Activated CD4-positive, alpha-beta T cell treated with anti-CD3 and anti-CD28 coated beads, Interleukin-2, Interleukin-6, amounts not matched to agents 100 ng/mL and 50 ng/mL, durations not matched to agents 16 hours and 8 hours (primary cell): ENCODE measurements at places on chromosomes 16 and 17.
A peak's percentile ranks its signal among the peaks of the same experiment; 100 is the strongest.

DNA sequence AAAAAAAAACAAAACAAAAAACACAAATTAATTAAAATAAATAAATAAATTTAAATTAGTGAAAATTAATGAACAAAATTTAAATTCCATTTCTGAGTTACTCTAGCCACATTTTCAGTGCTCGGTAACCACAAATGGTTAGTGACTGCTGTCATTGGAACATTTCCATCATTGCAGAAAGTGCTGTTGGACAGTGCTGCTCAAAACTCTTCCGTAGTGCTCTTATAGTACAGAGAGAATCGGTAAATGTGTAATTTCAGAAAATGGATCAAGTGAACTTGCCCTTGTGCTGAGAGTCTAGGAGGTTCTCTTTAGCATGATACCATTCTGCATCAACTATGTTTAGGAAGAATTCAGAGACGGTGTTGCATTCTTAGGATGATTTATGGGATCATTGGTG is 23.7 kb downstream of the ZNRF1 start:
- DNase-seq = no peak

- no peak for DNase-seq
Measured at GRCh38 chr17:38897176-38897575, 27.3 kb downstream of the LASP1 start.

DNA sequence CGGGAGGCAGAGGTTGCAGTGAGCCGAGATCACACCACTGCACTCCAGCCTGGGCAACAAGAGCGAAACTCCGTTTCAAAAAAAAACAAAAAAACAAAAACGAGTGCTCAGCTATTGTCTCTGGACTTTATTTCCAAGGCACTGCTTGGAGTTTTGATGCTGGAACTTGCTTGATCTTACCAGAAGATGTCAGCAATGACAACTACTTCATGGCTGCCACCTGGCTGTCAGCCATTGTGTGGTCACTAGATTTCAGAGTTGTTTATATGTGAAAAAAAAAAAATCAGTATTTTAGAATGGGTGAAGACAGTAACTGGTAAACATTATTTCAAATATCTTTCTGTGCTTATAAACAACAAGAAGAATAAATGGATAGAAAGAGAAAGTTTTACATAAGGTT is 26.3 kb upstream of the OR4D1 start:
- DNase-seq = peak; percentile 19

DNA sequence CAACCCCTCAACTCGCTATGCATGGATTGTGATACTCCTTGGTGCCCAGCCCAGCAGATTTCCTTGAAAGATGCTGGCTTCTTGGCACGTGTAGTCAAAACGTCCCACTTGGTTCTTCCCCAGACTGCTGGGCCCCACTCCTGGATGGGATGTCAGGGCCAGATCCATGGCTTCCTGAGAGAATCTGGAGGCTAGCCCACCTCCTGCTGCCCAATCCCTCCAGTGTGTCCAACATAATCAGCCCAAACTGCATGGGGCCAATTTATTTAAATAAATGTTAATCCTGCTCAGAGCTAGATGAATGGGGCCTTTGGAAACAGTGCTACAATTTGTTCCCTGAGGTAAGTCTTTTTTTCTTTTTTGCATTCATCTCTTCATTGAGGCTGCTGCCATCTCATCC is 49.4 kb downstream of the WSB1 start:
- DNase-seq = no peak

GRCh38 chr17:28961391-28961790 is 10.1 kb upstream of the PHF12 start:
- DNase-seq = no peak

DNA sequence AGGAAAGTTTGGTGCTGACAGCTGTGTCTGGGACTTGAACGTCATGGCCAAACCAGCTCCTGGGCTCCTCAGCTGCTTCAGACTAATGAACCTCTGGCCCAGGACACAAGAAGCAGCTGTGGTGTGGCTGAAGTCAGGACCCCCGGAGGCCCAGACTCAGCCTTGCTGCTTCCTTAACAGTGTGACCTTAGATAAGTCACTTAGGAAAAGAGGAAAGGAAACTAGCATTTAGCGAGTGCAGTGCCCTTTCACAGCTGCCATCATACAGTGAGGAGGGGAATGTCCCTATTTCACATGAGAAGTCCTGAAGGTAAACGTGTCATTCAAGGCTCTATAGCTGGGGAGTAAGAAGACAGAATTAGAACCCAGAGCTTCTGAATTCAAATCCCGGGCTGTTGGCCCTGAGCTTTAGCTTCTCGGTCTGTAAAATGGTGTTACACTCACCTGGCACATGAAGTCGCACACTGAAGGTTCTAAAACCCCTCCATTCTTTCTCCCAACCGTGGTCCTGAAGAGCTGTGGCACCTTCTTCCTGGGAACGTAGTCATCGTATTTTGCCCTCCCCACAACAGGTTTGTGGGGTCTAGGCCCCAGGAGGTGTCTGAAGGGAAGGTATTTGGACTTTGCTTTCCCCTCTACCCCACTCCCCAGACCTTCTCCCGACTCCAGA is 910 bp upstream of the RAMP2 start:
- DNase-seq = no peak

- DNase-seq = no peak
Measured at GRCh38 chr17:32327911-32328310, 14.1 kb downstream of the C17orf75 start.

- no peak for DNase-seq
Measured at GRCh38 chr17:80839970-80840369, 151.7 kb upstream of the CHMP6 start.

DNA sequence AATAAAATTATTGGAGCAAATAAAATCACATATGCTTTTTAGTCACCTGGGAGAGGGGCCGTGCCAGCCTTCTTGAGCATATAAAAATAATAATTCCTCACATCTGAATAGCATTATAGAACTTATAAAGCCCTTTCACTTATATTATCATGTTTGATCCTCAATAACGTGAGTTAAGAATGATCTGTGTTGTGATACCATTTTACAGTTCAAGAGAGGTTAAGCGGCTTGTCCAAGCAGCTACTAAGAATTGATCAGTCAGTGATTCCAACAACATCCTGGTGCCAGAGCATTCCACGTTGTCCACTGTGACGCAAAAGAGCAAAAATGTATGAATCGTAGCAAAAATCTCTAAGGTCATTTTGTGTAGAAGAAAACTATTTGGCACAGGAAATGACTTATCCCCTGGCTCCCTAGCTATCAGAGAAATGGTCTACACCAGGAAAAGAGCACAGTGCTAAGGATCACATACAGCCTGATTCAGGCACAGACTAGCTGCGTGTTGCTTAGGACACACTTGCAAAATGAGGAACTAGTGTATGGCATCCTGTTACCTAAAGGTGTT is 33.0 kb downstream of the ANKFN1 start:
- no peak for DNase-seq

GRCh38 chr17:8435245-8436168 is at the start of gene NDEL1:
Gene NDEL1 (plus strand): TSS chr17:8435884. CDS start chr17:8444272, 8,388 bp downstream.
- peak; percentile 99 for DNase-seq

- no peak for DNase-seq
Measured at GRCh38 chr17:29663155-29663554, 40.4 kb upstream of the CORO6 start.

- no peak for DNase-seq
Measured at GRCh38 chr17:58289869-58290268, 9.1 kb upstream of the MPO start.

DNA sequence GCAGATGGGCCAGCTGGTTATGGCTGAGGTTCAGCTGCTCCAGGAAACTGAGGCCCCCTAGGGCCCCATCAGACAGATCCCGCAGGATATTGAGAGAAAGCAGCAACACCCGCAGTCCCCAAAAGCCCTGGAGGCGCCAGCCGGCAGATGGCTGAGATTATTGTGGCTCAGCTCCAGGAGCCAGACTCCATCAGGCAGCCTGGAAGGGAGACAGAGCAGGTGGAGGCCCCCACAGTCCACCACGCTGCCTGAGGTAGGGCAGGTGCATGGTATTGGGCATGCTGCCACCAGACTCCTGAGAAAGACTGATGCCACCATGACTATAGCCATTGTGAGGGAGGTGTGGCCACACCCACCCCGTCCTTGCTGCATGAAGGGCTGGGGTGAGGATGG is 9.5 kb upstream of the TMEM101 start:
- DNase-seq = no peak

DNA sequence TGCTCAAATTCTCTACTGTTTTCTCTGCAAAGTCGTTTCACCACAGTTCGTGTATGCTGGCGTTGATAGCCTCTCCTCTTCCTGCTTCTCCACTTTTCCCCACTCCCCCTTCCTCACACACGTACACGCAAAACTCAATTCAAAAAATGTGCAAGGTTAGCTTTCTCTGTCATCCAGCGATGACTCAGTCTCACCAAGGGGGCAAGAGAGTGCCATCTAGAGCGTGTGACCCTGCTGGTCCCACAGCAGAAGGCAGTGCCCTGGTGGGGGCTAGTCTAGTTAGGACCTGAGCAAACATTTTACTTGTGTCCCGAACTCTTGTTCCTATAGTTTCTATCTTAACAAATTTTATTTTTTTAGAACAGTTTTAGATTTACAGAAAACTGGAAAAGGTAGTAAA is 121.2 kb upstream of the CHMP6 start:
- DNase-seq = peak; percentile 68

DNA sequence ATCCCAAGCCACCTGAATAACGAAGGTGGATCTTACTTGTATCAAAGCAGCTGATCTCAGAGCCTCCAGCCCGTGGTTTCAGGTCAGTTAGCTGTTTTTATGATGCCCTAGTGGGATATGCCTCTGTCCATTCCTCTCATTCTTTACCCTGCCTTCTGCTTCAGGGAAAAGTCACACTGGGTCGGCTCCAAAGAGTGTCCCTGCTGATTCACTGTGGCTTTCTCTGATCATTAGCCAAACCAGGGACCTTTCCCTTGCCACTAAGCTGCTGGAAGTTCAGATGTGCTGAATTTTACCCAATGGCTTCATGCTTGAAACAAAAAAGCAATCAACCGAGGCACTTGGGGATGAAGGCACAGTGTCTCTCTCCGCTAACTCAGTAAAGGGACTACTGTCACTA is 170.2 kb upstream of the SALL1 start:
- no peak for DNase-seq

DNA sequence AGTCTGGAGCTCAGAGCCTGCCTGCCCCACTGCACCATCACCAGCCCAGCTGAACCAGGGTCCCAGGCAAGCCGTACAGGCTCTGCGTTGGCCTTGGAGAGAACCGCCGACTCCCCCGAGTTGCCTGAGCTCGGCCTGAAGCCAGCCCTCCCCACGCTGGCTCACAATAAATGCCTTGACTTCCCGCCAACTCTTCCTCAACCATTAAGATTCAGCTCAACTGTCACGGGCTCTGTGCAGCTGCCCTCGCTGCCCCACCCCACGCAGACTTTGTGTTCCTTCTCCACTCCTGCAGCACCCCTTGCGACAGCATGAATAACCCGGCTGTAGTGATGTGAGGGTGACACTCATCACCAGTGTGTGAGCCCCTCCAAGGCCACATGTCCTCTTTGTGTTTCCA is 4.8 kb upstream of the QPRT start:
- DNase-seq = no peak

- peak; percentile 25 for DNase-seq
Measured at GRCh38 chr17:41784207-41784744, 2.2 kb downstream of the JUP start.

GRCh38 chr17:6070913-6071511 is 833 bp downstream of the WSCD1 start:
- no peak for DNase-seq

DNA sequence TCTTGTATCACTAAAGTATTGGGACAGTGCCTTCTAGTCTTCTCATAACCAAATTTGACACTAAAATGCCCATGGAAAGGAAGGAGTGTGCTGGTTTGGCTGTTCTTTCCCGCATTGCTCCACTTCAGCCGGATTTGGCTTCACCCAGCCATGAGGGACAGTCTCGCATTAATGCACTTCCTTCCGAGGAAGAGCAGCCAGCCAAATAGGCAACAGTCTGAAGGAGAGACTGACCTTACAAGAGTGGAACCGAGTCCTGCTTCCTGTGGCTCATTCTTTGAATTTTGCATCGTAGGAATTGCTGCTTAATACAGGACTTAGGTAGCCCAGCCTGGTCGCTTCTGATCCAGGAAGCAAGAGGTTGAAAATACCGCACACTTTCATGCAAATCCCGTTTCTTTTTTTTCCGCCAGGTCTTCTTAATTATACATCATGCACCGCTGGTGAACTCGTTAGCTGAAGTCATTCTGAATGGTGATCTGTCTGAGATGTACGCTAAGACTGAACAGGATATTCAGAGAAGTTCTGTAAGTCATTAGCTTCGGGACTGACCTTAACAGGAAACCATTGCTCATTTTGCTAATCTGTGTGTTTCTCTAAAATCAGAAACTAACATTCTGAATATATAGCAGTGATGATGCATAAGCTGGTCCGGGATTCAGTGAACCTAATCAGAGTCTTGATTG is 38.2 kb downstream of the CLEC16A start:
- peak; percentile 72 for DNase-seq

DNA sequence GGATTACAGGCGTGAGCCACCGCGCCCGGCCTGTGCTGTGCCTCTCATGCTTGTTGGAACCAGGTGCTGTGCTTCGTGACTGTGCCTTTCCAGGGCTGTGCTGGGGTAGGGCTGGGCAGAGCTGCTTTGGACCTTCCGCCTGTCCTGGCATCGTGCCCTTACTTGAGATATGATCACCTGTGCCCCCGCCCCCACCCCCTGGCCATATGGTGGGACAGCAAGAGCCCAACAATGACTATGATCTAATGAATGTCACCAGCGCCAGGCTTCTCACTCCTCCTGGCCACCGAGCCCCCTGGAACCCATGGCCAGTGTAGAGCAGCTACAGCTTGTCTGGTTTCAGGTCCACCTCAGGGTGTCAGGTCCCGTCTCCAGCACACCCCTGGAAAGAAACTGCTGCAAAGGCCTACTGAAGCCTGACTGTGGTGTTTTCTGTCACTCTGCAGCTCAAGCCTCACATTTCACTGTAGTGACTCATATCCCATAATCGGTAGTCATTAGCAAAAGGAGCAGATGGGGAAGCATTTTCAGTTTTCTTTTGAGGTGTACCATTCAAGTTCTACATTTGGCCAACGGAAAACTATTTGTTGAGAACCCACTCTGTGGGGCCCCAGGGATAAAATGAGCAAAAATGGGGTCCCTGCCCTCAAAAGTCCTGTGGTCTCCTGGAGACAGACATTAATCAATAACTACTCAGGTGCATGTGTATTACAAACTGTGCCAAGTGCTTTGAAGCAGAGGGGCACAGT is 22.1 kb downstream of the FCSK start:
- peak; percentile 92 for DNase-seq

- DNase-seq = no peak
Measured at GRCh38 chr16:51994597-51994996, 552.3 kb downstream of the TOX3 start.
